ENCODE measurements at places on chromosomes 11 and 22.

DNA sequence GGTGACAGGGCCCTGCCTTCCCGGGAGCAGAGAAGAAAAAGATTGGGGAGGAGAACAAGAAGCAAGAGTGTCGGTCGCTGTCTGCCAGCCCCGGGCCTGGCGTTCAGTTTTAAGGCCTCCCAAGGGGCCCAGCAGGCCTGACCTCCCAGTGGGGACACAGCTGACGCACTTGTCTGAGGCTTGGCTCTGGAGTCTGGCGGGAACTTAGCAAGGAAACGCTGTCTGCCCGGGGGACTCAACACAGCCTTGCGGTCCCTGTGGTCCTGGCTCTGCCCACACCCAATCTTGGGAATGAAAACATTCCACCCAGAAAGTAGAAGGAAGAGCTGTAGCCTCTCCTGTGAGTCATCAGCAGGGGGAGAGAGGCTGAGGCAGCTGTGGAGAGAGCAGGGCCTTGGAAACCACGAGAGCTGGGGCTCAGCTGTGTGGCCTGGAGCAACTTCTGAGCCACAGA lies 54.4 kb downstream of the TRAF6 start:
- DNase-seq = peak; percentile 100

DNA sequence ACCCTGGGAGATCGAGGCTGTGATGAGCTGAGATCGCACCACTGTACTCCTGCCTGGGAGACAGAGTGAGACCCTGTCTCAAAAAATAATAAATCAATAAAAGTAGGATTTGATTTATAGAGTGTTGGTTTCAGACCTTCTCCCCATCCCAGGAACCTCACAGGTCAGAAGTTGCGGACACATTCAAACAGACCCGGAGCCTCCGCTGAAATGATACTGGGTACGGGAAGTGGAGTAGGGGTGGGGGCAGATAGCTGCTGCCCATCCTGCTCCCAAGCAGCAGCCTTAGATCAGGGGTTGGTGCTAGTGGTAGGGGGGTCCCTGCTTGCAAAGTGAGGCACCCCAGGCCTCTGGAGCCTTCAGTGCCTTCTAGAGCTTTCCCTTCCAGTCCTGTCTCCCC lies 7.8 kb downstream of the PRDM11 start:
- DNase-seq = no peak

DNA sequence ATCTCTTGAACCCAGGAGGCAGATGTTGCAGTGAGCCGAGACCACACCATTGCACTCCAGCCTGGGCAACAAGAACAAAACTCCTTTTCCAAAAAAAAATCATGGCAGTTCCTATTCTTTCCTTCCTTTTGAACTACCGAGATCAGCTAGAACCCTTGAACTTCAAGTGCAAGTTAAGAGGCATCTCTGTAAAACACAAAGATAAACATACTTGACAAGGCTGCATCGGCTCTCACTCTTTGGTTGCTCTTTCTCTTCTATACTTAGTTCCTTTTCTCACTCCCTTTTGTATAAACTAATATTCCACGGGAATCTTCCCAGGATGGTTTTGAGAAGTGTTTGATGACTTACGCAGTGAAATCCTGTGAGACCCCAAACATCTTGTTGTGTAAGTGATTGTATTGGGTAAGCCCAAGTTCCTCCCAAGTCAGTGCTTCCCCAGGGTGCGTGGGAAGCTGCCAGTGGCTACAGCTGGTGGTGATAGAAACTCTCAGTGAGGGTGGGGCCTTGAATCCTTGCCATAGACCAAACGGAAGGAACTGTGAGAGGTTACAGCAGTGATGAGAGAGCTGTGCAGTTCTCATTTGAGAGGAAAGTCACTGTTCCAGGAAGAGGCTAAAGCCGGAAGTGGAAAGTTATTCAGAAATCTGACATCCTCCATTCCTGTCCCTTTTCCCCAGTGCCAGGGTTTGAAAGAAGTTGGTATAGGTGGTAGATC lies 24.1 kb upstream of the CDC42EP2 start:
- peak; percentile 91 for DNase-seq

DNA sequence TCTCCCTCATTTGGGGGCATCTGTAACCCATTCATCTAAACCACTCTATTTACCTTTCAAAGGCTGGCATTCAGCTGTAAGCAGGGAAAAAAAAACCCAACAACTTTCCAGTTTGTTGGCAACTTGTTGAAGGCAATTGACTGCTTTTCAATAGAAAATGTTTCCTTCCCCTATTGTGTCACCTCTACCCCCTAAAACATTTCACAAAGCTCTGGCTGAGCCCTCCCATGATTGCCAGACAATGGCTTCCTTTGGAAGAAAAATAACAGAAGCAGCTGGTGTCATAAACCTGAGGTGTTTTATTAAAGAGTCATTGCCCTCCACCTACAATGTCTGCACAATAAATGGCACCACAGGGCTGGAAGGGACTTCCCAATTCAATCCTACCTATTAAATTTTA lies 22.1 kb upstream of the PSMA1 start:
- DNase-seq = no peak

DNA sequence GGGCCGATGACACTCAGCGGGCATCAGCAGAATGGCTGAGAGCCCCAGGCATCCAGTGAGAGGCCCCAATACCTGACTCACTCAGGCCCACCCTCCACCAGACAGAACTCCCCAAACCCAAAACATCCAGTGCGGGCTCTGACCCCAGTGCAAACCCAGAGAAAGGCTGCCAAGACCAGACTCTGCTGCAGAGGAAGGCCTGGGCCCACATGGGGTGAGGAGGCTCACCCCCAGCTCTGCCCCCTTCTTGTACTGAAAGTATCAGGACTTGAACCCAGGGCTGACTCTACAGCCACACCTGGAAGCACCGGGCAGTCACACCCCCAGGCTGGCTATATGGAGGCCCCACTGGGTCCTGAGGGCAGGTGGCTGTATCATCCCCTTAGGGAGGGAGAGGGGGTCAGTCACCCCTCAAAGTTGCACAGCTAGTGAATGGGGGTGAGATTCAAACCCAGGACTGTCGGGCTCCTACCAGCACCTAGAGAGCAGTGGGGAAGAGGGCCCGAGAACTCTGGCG lies 49.3 kb downstream of the IGLL1 start:
- no peak for DNase-seq

DNA sequence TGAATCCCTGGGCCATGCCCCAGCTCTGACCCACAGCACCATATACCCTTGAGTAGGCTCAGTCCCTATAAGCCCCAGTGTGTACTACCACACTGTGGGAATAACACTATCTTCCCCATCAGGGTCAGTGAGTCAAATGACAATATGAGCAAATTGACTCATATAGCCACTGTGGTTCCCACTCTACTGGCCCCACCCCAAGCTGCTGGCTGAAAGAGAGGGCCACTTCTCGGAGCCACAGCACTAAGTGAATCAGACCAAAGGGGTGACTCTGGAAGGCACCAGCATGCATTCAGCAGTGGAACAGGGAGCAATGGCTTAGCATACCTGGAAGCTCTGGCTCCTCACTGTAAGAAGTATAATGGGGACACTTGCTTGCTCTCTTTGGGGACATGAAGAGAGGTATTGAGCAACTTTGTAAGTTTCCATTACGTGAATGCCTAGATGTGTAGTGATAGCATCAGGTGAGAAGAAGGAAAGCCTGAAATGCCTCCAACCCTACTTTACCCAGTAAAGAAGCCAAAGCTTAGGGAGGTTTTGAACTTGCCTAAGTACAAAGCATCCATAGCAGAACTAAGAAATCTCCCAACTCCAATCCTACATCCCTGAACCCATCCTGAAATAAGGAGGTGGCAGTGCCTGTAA lies 13.5 kb downstream of the CD59 start:
- peak; percentile 95 for DNase-seq

DNA sequence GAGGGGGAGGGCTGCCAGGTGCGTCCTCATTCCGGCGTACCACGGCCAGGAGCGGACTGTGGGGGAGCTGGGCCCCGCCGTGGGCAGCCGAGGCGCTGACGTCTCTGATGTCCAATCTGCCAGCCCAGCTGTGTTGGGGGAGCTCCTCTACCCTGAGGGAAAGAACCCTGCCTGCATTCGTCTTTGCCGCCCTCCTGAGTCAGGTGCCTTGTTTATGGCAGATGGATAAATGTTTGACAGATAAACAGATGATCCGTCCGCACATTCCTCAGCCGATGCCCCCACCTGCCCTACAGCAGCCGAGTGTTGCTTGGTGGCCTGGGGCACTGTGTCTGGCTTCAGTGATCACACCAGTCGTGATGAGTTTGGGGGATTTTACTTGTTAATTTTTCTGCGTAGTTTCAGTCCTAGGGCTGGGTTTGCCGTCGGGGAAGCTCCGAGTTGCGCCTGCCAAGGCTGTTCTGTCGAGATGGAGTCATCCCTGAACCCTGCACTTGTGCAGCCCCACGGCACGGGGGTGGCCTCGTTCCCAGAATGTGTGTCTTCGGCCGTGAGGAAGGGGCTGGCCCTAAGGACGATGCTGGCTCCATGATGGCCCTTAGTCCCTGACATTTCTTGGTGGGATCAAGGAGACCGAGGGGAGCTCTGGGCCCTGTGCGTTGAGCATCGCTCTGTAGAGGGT lies 1083.9 kb downstream of the BRD1 start:
- DNase-seq = no peak

DNA sequence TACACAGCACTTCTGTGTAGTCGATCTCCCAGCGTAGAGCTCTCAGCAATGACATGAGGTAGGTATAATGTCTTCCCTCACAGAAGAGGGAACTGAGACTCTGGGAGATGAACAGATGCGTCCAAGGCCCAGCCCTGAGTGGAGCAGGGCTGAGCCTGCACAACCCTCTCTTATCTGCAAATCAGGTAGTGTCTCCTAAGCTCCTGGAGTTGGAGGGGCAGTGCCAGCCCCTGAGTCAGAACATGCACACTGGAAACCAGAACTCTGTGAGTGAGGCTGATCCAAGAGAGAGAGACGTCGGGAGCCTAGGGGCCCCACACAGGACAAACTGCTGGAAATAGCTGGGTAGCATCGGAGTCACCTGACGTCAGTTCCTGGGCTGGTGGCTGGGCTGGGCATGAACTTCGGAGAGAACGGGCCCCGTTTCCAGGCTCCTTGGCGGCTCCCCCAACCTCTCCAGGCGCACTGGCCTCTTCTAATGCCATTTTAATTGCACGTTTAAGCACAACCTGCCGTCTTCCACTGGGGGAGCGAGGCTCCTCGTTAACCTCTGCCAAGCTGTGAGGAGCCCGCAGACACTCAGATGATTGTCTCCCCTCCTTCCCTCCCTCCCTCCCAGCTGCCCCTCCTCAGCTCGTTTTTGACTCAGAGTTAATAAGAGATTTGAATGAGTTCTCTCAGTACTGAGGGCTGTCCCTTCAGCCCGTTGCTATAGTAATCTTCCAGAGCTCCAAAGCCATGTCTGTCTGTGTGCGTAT lies 191.2 kb upstream of the TBCEL start:
- DNase-seq = no peak
